ENCODE measurements at places on chromosomes 7 and 10. TPM values are rescaled to one million over a fixed set of nuclear protein-coding genes. Genes with fewer than 3 reads are reported as not detected.

Gene PTEN
- 43.2 TPM for total RNA-seq

Gene CNPY1
- total RNA-seq = not detected

Gene TYW1B
- 2.2 TPM for total RNA-seq

Gene ELMO1
- total RNA-seq = 2.1 TPM

Gene NUP42
- 28.2 TPM for total RNA-seq

Gene MRLN
- total RNA-seq = not detected

Gene CLRN3
- total RNA-seq = not detected

Measured in A549 treated with GW870086 at 1 μM for 4 hours (cell line).